Activated CD4-positive, alpha-beta T cell treated with anti-CD3 and anti-CD28 coated beads, Interleukin-2, amount 50 U/mL, for 4 hours (primary cell): ENCODE measurements at places on chromosomes 16 and 17.

- DNase-seq: no peak
These were observed 2.0 kb downstream of the CRYM start for GRCh38 chr16:21276090-21276489.

GRCh38 chr16:28534542-28535373 lies 4.0 kb downstream of the NUPR1 start:
- no peak for DNase-seq

DNA sequence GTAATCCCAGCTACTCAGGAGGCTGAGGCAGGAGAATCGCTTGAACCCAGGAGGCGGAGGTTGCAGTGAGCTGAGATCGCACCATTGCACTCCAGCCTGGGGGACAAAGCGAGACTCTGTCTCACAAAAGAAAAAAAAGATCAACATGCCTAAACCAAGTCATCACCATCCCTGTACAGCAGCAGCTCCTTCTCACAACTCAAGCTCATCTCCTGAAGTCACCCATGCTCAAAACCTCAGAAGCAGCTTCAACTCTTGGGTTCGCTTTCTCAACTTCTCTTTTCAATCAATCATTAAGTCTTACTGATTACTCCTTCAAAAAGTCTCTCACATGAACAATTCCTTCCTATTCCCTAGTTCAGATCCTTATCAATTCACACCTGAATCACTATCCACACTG lies 31.3 kb downstream of the PHLPP2 start:
- no peak for DNase-seq

DNA sequence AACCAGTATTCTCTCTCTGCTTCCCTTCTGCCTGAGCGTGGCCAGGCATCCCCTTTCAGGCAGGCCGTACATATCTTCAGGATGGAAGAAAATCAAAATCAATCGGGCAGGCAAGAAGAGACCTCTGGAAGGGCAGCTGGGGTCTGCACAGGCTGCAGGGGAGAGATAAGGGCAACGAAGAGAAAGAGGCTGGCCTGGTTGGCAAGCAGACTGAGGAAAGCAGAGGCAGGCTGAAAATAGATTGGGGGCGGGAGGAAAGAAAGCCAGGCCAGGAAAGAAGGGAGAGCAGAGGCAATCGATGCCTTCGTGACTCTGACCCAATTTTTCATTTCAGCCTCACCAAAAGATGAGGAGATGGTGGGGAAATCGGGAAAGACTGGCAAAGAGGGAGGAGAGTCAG lies 18.1 kb downstream of the PIPOX start:
- no peak for DNase-seq

DNA sequence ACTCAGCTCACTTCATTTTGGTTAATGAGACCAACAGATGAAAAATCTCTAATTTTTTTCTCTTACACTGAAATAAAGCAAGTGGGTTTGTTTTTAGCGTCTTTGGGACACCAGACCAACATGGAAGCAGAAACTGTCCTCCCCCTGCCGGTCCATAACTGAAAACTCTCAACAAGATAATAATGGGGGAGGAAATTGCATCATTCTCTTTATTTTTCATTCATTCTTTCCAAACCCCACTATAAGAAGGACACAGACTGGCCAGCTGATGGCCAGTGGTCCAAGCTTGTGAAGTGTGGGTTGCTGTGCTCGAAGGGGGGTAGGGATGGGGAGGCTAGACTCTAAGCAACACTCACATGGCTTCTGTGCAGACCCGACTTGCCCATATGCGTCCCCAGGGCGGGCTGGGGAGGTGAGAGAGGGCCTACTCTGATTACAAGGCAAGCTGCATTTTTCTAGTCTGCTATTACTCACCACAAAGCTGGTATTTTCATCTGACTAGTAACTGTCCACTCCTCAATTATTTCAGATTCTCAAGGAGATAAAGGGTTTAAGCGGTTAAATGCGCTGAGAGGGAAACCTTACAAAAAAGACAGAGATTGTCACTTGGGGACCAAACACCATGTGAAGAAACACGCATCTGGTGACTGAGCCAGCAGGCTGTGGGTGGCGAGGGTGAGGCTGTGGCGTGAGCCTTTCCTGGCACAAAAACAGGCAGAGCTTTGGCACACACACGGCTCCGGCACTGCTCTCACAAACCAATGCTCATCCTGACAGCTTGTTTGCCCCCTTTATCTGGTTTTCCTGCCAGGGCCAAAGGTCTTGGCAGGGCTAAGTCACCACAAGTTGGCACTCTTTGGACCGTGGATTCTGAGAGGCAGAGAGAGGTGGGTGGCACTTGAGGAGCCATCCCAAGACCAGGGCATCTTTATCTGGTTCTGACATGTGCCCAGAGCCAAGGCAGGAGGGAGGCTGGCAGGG lies 38.2 kb downstream of the MARF1 start:
- no peak for DNase-seq

DNA sequence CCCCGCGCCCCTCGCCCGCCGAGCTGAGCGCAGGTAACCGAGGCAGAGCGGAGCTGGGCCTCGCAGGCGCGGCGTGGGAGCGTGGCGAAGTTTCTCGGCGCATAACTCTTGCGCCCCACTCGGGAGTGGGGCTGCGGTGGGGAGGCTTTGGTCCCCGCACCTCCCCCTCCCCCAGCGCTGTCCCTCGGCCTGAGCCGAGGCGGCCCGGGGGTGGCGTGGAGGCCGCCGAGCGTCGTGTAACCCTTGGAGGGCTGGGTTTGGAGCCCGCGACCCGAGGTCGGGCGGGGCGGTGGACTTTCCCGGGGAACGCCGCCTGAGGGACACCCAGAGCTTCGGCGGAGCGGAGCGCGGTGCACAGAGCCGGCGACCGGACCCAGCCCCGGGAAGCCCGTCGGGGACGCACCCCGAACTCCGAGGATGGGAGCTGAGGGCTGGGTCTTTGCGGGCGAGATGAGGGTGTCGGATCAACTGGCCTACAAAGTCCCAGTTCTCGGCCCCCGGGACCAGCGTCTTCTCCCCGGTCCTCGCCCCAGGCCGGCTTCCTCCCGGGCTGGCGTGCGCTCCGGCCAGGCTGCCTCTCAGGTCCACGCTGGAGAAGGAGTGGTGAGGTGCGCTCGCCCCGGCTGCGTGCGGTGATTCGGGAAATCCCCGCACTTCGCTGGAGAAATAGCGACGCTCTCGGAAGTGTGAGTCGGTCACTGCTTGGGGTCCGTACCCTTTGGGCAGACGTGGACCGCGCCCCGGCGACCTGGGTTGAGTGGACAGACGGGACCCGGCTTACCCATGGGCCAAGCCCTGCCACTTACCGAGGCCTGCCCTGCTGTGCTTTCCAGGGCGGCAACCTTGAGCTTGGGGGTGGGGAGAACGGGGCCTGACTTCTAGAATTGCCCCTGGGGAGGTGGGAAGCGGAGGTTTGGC lies 168.4 kb downstream of the RAB11FIP4 start:
- no peak for DNase-seq

DNA sequence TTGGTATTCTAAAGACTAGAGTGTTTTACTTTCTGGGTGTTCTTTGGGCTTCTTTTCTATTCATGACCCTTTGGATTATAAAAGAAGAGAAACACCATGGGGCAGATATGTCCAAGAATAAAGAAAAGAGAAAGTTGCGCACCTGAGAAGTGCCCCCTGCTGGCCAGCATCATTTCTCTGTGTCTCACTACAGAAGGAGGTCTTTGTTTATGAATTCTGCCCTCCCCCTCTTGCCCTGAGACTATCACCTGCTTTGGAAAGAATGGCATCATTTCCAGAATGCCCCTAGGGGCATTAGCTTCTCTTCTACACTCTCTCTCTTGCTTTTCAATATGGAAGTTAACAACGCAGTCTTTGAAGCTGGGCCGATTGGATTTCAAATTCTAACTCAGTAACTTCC lies 45.0 kb downstream of the CDH13 start:
- peak; percentile 33 for DNase-seq
